ENCODE measurements at places on chromosomes 3 and 15.

- no peak for DNase-seq
These were observed 261.9 kb upstream of the ICE2 start for GRCh38 chr15:60740787-60741354.

GRCh38 chr3:119324899-119325298 lies 30.7 kb downstream of the ARHGAP31 start:
- no peak for DNase-seq

DNA sequence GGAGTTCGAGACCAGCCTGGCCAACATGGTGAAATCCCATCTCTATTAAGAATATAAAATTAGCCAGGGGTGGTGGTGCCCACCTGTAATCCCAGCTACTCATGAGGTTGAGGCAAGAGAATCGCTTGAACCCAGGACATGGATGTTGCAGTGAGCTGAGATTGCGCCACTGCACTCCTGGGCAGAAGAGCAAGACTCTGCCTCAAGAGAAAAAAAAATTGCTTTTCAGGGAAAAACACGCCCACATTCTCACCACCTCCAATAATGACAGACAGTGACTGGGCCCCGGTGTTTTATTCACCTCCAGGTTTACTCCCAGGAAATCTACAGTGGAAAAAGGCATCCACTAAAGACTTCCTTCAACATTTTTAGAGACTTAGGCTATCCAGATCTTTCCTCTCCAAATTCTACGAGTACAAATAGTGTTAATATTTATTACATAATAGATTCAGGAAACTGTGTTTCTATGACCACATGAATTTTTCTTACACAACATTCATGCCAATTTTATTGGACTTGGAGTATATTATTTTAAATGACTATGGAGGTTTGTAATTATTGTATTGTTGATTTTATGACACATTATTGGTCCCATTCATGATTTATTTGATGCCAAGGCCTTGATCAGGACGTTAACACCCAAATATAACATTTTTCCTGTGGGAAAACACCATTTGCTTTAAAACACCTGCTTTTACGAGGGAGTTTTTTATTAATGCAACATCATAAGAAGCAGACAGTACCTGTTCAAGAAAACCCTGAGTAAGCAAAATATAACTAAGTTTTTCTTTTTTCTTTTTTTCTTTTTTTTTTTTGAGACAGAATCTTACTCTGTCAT lies 26.6 kb downstream of the IGF2BP2 start:
- DNase-seq, result no peak

- no peak for DNase-seq
These were observed 121.5 kb downstream of the SLC9A9 start for GRCh38 chr3:143726727-143727126.

DNA sequence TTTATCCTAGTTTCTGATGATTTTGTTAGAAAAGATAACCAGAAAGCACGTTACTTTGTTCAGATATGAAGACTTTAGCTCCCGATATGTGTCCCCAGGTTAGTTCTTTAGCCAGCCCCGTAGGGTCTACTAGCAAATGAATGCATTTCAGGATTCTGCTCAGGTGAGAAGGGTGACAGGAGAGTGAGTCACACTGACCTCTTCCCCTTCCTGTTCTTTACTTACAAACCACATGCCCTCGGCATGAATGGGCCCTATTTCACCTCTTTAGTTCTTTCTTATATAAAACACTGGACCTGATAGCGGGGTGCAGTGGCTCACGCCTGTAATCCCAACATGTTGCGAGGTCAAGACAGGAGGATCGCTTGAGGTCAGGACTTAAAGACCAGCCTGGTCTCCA lies 98.4 kb downstream of the SLC49A4 start:
- DNase-seq, result no peak

GRCh38 chr3:114290911-114291901 lies 2.6 kb upstream of the TIGIT start:
- DNase-seq, result peak; percentile 86

- DNase-seq, result no peak
These were observed 37.8 kb downstream of the SSUH2 start for GRCh38 chr3:8606701-8607231.

- DNase-seq, result no peak
These were observed 27.3 kb upstream of the PARL start for GRCh38 chr3:183911763-183912506.
